ENCODE measurements at places on chromosomes 2 and 18.

DNA sequence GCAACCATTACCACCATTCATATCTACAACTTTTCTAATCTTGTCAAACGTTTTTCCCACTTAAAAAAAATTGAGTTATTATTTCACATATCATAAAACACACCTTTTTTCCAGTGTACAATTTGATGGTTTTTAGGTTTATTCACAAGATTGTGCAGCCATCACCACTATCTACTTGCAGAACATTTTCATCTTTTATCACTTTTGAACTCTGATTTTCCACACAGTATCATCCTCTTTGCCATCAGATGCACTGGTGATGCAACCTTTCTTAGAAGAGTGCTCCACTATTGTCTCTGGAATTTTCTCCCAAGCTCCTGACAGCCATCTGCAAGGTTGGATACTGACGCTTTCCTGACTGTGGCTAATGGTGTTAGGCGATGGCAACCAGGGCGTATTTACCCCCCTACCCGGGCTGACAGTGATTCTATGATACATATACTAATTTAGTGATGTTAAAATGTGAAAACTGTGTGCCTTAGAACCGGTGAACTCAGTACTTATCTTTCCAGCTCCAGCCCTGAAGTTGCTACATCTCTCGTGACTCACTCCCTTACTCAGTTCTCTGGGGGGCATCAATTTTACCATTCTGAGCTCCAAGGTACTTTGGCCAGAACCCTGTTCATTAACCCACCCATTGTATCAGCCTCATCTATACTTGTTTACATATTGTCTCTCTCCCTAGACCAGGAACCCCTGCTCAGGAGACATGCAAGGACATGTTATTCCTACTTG lies 105.4 kb upstream of the SPRED2 start:
- H3K4me1 ChIP-seq, result no peaks in the 10 kb centered on the region
- H3K27ac ChIP-seq, result no peak overlapping the region
- H3K27me3 ChIP-seq, result no peaks in the 10 kb centered on the region
- no peak for DNase-seq
- H3K36me3 ChIP-seq, result no peaks in the 10 kb centered on the region
- no peak overlapping the region for H3K4me3 ChIP-seq

DNA sequence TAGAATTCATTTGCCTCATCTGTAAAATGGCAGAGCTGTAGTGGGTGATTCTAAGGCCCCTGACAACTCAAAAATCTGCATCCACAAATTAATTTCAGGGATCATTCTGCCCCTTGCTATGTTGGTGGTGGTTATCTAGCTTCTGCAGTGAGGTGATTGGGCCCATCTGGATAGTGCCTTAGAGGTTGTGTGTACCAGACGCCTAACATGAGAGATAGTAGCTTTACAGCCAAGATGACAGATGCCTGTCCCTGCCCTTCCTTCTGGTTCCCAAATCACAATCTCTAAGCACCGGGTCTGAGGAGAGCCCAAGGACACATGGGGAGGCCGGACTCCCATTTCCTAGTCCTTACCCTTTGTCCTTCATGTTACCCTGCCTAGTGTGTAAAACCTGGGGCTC lies 51.1 kb upstream of the TNP1 start:
- H3K4me3 ChIP-seq, result no peak overlapping the region
- H3K27ac ChIP-seq, result no peak overlapping the region
- H3K27me3 ChIP-seq, result no peaks in the 10 kb centered on the region
- no peaks in the 10 kb centered on the region for H3K36me3 ChIP-seq

DNA sequence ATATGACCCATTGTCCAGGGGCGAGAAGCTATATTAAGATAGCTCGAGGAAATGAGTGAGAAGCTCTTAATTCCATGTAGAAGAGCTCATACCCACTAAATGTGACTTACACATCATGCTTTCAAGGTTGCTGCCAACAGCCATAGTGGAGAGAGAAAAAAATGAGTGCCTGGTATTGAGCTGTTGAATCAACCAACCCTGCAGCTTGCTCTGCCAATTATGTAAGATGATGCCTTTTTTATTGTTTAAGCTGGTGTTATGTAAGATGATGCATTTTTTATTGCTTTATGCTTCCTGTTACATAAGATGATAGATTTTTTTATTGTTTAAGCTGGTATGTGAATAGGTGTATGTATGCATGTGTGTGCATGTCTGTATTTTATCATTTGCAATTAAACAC lies 228.2 kb downstream of the CCDC178 start:
- no peaks in the 10 kb centered on the region for H3K4me1 ChIP-seq
- no peak overlapping the region for H3K4me3 ChIP-seq
- H3K36me3 ChIP-seq, result no peaks in the 10 kb centered on the region
- H3K27ac ChIP-seq, result no peak overlapping the region
- no peaks in the 10 kb centered on the region for H3K27me3 ChIP-seq

- H3K4me1 ChIP-seq, result no peaks in the 10 kb centered on the region
- no peak overlapping the region for H3K27ac ChIP-seq
- H3K27me3 ChIP-seq, result no peaks in the 10 kb centered on the region
- H3K4me3 ChIP-seq, result no peak overlapping the region
Observed at GRCh38 chr18:32907311-32907585, 134.4 kb upstream of the KLHL14 start.

DNA sequence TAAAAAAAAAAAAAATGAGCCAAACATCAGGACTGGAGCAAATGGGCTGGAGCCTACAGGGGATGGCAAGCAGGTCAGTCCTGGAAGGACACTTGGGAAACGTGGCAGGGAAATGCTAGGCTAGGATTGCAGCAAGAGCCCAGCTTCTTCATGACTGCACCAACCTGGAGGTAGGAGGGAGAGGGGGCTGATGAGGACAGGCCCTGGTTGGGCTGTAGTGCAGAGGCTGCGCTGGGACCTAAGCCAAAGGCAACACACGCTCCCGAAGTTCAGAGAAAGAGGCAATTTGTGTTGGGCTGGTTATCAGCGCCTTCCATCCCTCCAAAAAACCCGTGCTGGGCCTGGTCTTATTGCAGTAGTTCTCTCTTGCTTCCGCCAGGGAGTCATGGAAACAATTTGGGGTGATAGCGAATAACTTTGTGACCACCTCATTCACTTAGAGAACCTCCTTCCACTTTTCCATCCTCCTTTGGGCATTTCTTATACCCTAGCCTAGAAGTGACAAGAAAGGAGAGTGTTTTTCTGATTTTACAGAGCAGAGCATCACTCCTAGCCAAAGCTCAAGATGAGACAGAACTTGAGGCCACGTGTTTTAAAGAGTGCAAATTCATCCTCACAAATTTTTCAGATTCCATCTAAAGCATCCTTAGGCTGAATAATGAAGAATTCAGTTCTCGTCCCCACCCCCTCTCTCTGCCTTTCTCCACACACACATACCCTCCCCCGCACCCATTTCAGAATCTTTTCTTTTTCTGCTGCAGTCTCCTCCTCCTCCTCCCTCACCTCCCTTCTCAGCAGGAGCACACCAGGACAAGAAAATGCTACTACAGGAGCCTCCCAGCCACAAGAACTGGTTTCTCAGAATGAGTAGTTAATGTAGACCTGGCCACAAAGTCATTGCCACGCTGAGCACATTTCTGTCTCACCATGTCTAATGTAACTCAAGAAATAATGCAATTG lies 82.5 kb upstream of the STPG4 start:
- DNase-seq, result no peak
- no peak overlapping the region for H3K27ac ChIP-seq
- peaks cover 23% of the 10 kb centered on the region for H3K4me1 ChIP-seq
- no peaks in the 10 kb centered on the region for H3K36me3 ChIP-seq
- H3K27me3 ChIP-seq, result no peaks in the 10 kb centered on the region

DNA sequence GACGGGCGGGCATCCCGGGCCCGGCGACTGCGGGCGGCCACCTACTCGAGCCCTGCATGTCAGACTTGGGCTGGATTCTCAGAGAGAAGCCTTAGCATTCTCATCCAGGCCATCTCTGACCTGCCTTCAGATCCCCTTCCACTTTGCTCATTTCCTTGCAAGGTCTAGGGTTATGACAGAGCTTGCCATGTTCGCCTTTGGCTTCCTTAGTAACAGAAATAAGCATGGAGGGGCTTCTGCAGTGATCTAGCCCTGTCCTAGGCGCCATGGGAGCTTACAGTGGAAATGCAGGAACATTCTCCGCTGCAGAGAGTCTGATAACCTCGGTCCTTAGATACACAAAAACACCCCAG lies 632 bp upstream of the ACVR1 start:
- H3K27me3 ChIP-seq, result no peaks in the 10 kb centered on the region
- no peaks in the 10 kb centered on the region for H3K36me3 ChIP-seq
- H3K27ac ChIP-seq, result peak overlapping the region; percentile 86
- peaks cover 14% of the 10 kb centered on the region for H3K4me1 ChIP-seq

- H3K4me1 ChIP-seq, result peaks cover 6% of the 10 kb centered on the region
- H3K4me3 ChIP-seq, result peak within 1 kb of the TSS; percentile 4
- no peaks in the 10 kb centered on the region for H3K27me3 ChIP-seq
- H3K36me3 ChIP-seq, result no peaks in the 10 kb centered on the region
- peak within 1 kb of the TSS; percentile 75 for H3K27ac ChIP-seq
Observed at GRCh38 chr18:6729247-6730091, at the start of gene ARHGAP28. Gene ARHGAP28 (plus strand): TSS chr18:6729716. CDS start chr18:6729822, 106 bp downstream.

DNA sequence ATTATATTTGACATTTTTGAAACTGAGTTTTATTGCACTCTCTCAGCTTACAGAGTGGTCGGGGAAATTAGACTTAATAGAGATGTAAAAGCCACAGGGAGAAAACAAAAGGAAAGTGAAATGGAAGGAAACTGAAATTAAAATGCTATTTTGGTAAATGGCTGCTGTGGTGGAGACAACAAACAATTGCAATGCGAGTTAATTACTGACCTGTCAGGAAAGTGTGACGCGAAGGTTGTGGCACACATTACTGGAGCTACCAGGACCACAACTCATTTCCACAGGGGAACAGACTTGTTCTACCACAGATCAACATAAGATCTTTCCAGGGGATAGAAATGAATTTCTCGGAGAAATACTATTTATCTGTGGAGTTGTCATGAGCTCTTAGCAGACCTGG lies 19.5 kb downstream of the ARHGAP15 start:
- no peak overlapping the region for H3K27ac ChIP-seq
- no peaks in the 10 kb centered on the region for H3K4me1 ChIP-seq
- H3K36me3 ChIP-seq, result no peaks in the 10 kb centered on the region
- no peak overlapping the region for H3K4me3 ChIP-seq
- no peaks in the 10 kb centered on the region for H3K27me3 ChIP-seq
- DNase-seq, result no peak

DNA sequence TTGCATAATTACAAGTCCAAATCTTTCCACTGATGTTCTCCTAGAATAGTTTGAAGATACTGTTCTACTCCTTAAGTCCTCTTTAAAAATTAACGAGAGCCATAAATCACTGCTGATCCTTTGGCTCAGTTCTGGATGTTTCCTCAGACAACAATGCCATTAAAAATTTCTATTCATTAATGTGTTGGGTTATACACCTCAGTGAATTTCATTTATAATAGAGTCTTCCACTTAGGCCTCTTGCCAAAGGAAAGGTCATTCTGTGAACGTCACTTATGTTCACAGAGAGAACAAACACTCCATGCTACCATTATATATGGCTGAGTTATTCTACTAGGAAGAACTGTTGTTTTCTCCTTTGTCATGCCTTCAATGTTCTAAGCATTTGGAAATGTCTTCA lies 1472.3 kb upstream of the CELF4 start:
- H3K27ac ChIP-seq, result no peak overlapping the region
- H3K36me3 ChIP-seq, result no peaks in the 10 kb centered on the region
- no peaks in the 10 kb centered on the region for H3K4me1 ChIP-seq
- H3K27me3 ChIP-seq, result no peaks in the 10 kb centered on the region
- no peak for DNase-seq

DNA sequence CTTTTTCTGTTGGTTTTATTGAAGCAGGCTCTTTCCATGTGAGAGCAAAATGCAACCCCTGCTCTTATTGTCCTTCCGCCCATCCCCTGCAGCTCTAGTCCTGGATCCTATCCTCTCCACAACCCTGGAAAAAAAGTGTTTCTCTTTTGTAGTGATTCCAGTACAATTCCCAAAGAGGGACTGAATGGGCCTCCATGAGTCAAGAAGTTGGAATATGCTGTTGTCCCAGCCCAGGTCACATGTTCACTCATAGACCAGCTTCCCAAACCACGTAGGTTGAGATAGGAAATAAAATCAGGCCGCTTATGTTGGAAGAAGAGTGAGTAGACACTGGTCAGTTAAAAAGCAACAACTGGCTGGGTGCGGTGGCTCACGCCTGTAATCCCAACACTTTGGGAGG lies 39.4 kb downstream of the CPO start:
- H3K27me3 ChIP-seq, result peaks cover 2% of the 10 kb centered on the region
- no peak for DNase-seq
- H3K4me1 ChIP-seq, result no peaks in the 10 kb centered on the region
- H3K36me3 ChIP-seq, result peaks cover 2% of the 10 kb centered on the region

DNA sequence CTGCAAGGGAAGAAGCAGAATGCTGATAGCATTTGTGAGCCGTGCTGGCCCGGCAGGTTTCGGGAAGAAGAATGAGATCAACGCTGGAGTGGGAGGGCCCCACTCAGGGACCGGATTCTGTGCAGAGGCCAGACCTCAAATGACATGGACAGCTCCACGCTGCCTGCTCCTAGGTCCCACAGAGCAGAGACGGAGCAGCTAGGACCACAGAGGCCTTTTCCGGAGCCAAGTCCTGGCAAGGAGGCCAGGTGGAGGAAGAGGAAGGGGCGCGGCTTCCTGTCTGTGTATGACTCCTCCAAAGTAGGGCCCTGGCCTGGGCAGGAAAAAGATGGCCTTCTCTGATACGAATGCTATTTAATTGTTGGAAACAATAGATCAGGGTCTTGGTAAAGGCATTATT lies 139.9 kb downstream of the LRRC30 start:
- DNase-seq, result no peak
- H3K4me3 ChIP-seq, result no peak overlapping the region
- no peaks in the 10 kb centered on the region for H3K27me3 ChIP-seq
- no peaks in the 10 kb centered on the region for H3K36me3 ChIP-seq
- no peaks in the 10 kb centered on the region for H3K4me1 ChIP-seq

GRCh38 chr2:85503851-85504777 lies 34.9 kb upstream of the MAT2A start:
- peak overlapping the region; percentile 3 for H3K4me3 ChIP-seq
- no peaks in the 10 kb centered on the region for H3K36me3 ChIP-seq
- H3K27ac ChIP-seq, result peak overlapping the region; percentile 86
- DNase-seq, result no peak
- no peaks in the 10 kb centered on the region for H3K27me3 ChIP-seq
- H3K4me1 ChIP-seq, result peaks cover 4% of the 10 kb centered on the region

DNA sequence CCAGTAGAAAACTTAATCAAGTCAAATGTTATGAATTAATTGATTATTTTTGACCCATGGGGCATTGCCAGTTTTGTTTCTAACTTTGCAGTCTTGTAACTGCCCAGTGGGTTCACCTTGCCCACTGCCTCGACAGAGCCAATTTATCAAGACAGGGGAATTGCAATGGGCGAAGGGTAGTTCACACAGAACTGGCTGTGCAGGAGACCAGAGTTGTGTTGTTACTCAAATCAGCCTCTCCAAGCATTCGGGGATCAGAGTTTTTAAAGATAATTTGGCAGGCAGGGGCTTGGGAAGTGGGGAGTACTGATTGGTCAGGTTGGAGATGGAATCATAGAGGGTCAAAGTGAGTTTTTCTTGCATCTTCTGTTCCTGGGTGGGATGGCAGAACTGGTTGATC lies 168.5 kb upstream of the COPS8 start:
- no peak for DNase-seq

- no peaks in the 10 kb centered on the region for H3K27me3 ChIP-seq
- no peak overlapping the region for H3K4me3 ChIP-seq
- no peak for DNase-seq
- no peaks in the 10 kb centered on the region for H3K4me1 ChIP-seq
- no peaks in the 10 kb centered on the region for H3K36me3 ChIP-seq
- no peak overlapping the region for H3K27ac ChIP-seq
Observed at GRCh38 chr2:205343103-205343502, 339.2 kb upstream of the NRP2 start.

Measured in small intestine (tissue), 16 donors.